ENCODE measurements at places on chromosomes 13 and 19.

- peak; percentile 55 for DNase-seq
Measured at GRCh38 chr13:50236898-50237318, 221.7 kb downstream of the KCNRG start.

DNA sequence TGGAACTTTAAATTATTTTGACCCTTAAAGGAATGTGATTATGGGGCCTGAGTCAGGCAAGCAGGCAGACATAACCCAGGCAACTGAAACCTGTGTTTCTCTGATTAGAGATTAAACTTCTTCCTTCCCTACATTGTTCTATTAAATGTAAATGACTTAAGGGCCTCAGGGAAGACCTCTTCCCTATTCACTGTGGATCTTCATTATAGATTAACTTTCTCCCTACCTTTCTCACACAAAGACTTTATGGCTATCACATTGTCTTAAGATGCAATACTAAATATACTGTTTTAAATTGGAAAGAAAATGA is 8.8 kb upstream of the METTL21C start:
- no peak for DNase-seq

- no peak for DNase-seq
Measured at GRCh38 chr13:60431108-60431700, 34.2 kb downstream of the TDRD3 start.

DNA sequence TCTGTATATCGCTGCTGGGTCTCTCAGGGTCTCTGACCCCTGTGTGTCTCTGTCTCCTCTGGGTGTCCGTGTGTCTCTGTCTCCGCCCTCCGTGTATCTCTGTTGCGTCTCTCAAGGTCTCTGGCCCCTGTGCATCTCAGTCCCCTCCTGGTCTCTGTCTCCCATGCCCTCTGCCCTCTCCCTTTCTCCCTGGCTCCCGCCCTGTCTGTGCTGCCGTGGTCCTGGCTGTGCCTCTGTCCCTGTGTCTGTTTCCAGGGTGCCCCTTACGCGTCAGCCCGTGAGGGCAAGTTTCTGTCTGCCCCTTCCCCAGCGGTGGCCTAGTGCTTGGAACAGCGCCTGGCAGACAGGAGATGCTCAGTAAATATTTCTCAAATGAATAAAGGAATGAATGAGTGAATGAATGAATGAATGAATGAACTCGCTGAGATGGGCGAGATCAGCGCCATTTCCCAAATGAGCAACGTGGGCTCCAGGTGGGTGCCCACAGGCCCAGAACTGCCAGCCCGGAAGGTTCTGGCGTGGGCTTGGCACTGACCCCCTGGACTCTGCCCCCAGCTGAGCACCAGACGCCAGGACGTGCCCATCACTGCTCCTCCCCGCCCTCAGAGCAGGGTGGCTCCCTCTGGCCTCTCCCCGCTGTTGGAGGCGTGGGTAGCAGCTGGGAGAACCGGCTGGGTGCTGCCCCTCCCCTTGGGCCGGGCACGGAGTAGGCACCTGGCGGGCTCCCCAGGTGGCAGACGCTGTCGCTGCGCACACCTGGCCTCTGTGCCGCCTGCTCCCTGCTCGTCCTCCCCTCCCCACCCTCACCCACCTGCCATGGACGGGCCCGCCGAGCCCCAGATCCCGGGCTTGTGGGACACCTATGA is at the start of gene SULT2B1:
SULT2B1 (plus strand) TSS at position 736 of the 866 bp plus-strand sequence; CDS start at position 817, 81 bp downstream.
- DNase-seq = no peak

DNA sequence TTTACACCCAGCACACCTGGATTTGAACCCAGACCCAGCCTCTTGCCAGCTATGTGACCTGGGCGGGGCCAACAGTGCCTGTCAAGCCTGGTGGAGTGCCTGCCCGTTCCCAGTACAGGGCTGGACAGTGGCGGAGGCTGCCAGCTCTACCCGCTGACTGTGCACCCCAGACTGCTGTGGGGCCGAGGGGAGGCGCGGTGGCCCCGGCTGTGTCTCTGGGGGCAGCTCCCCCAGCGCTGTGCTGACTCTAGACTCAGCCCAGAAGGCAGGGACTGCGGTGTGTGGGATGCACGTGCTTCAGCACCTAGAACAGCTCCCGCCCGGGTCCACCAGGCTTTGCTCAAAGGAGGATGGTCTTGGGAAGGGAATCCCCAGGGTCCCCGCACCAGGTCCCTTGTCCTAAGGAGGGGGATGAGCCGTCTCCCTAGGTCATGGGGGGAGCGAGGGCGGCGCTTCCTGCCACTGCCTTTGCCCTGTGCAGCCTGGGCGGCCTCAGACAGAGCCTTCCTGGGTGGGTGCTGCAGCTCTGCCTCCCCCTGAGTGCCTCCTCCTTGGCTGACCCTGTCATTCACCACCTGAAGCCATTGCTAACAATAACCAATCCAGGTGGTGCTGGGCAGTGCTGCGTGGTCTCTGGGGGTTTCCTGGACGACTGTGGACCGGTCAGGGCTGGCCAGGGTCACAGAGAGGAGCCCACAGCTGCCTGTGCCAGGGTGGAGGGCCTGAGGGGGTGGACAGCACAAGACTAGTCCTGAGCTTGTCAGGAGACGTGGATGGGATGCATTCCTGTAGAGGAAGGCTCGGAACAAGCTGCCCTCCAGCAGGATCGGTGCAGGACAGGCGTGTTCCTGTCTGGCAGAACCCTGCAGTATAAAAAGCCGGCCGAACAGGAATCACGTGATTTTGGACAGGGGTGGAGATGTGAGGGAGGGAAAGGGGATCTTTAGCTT is 18.6 kb downstream of the TMEM255B start:
- DNase-seq = peak; percentile 41

- DNase-seq = no peak
Measured at GRCh38 chr19:10133596-10133995, 13.9 kb upstream of the EIF3G start.

GRCh38 chr19:57747472-57747807 is 825 bp downstream of the ZNF776 start:
- no peak for DNase-seq

GRCh38 chr19:38022791-38023670 is 116.0 kb downstream of the SIPA1L3 start:
- no peak for DNase-seq

GRCh38 chr19:47509973-47510372 is 4.9 kb downstream of the NAPA start:
- DNase-seq = no peak

- no peak for DNase-seq
Measured at GRCh38 chr13:49395451-49395865, 48.4 kb downstream of the CAB39L start.

DNA sequence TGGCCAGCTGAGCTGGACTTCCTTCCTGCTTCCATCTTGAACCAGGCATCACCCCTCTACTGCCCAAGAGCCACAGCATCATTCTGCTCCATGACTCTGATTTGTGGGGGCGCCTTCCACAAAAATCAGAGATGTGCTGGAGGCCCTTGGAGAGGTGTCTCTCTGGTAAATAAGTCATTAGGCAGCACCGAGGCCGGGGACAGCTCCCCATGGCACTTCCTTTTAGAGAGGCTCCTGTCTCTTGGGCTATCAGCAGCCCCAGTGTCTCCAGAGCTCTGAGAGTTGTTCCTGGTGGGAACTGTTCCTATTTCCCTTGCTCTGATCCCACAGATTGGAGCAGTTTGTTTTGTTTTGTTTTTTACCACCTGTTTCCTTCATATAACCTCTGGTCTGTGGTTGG is 19.9 kb downstream of the NWD1 start:
- DNase-seq = no peak

GRCh38 chr13:93843082-93843481 is 616.5 kb downstream of the GPC6 start:
- no peak for DNase-seq

DNA sequence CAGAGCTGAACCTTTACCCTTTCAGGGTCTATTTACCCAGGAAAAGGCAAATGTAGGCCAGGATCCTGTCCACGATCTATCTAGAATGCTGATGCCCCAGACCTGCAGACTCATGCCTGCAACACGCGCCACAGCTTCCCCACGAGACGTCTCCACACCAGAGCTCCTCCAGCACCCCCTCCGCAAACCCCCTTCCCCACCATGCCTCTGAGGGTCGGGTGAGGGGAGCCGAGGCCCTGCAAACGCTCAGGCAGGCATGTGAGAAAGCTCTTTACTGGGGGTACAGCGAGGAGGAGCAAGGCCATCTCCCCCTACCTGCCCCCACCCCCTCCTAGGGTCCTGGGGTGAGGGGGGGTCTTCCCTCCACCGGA is 8.9 kb downstream of the DYRK1B start:
- DNase-seq = no peak

All from activated T-cell treated with anti-CD3 and anti-CD28 coated beads, Interleukin-2, amount 50 U/mL, for 24 hours (primary cell).